Bronchial epithelial cell (primary cell): ENCODE measurements at places on chromosomes 1 and 21. TPM values are rescaled to one million over a fixed set of nuclear protein-coding genes. Genes with fewer than 3 reads are reported as not detected.

The SLC50A1 gene
- 149 and 161 TPM in 2 replicates for total RNA-seq

The GNG4 gene
- 0.13 TPM in 1 of 2 replicates, not detected in the other for total RNA-seq

The LCE1D gene
- not detected in 2 replicates for total RNA-seq

The ZNF648 gene
- total RNA-seq: not detected in 2 replicates

The DIO1 gene
- not detected in 2 replicates for total RNA-seq

The HSD3B1 gene
- not detected in 2 replicates for total RNA-seq

The CTSS gene
- 0.53 and 5.4 TPM in 2 replicates for total RNA-seq

The LINGO4 gene
- under 0.01 TPM in 1 of 2 replicates, not detected in the other for total RNA-seq

The SLC25A24 gene
- total RNA-seq: 34.3 and 39.8 TPM in 2 replicates

The OR2M4 gene
- total RNA-seq: not detected in 2 replicates

The RHBDL2 gene
- total RNA-seq: 5.0 and 18.7 TPM in 2 replicates

- DNase-seq: peak; percentile 23
Measured at GRCh38 chr1:162168261-162168660, 98.8 kb downstream of the NOS1AP start.

DNA sequence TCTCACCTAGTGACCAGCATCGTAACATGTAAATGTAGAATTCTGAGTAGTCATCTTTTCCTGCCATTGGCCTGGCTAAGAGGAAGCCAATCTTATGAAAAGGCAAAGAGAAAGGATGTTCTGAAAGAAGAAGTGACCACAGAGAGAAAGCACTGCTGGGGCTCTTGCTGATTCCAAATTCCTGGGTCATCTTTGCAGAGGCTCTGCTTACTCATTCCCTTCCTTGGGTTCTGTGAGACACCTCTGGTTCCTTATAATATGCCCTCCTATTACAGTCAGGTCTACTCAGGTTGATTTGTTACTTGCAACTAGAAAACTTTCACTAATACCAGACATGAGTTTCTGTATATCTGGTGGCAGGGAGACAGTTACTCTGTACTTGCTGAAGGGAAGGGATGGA lies 198.8 kb upstream of the C8B start:
- DNase-seq: no peak

DNA sequence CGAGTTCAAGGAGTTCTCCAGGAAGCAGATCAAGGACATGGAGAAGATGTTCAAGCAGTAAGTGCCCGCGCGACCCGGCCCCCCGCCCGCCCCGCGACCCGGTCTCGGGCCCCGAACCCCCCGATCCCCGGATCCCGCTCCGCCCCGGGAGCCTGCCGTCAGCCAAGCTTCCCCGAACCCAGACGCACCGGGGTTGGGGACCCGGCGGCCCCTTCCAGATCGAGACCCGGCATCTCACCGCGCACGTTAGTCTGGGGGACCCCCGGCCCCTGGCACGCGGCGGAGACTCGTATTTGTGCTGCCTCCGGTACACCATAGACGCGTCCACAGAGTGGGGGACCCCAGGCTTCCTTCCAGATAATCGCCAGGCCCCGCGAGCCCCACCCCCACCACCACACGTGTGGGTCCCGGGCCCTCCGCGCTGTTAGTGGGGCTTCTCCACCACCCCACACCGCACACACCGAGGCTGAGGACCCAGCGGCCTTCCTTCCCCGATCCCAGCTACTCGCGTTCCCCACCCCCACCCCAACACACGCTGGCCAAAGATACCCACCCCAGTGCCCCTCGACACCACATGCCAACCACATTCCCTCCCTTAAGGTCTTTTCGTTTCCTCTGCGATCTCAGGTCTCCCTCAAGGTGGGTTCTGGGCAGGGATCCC lies 665 bp downstream of the EFHD2 start:
- no peak for DNase-seq

DNA sequence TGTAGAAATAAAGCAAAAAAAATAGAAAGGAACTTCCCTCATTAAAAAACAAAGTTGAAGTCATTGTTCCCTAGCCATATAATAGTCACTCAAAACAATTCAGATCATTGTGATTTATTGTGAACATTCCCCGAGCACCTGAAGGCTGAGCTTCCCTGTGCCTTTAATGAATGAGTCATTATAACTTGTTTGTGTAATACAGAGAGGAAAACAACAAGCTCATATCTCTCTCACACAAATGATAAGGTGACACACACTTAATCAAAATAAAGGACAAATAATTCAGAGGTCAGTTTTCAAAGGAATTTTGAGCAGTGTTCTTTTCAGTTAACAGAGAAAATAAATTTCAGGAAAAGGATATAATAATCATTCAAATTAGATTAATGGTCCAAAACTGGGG lies 326.2 kb downstream of the DUSP10 start:
- peak; percentile 49 for DNase-seq

DNA sequence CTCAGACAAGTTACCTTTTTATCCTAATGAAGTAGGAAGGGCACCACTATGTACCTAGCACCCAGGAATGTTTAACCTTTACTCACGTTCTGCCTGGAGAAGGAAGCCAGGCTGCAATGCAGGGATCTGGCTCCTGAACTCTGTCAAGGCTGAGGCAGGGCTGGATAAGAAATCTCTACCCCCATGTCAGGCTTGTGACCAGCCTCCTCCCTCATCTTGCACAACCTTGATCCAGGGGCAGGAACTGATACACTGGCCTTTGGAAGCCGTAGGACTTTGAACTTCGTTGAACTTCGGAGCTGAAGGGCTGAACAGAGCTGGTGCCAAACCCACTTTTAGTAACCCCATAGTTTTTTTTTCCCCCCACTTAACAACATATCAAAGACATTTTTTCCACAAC lies 8.0 kb upstream of the AKR1A1 start:
- no peak for DNase-seq

DNA sequence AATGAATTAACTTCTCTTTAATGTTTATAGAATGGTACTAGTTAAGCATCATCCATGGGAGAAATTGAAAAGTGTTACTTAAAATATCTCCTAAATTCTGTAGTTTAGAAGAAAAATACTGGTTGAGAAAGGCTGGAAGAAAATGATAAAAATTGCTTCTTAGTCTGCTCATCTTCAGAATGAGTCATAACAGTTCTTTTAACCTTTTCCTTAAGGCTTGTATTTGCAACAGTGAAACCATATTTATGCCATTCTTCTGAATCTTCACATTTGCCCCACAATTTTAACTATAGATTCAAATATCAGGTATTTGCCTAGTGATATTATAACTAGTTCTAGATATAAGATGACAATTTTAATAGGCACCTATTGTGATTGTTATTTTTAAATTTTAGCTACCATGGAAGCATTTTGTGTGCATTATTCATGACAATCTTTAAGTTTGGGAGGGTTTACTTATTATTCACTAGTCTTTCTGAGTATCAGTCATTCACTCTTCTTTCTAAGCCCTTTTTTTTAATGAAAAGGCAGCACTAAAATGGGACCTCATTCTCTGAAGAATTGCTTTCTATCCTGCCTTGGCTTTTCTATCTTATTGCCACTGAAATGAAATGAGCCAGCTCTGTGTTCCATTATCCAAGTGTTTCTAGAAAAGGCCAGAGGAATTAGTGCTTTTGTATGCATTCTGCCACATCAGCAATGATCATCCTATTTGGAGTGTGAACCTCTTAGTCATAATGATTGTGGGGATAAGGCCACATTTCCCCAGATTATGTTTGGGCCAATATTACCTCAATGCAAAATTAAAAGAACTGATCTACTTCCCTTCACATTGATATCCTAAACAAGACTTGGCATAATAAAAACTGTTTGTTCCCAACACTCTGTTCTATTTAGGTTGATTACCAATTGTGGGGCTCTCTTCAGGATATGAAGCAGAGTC lies 58.4 kb downstream of the SAMSN1 start:
- DNase-seq: peak; percentile 8

DNA sequence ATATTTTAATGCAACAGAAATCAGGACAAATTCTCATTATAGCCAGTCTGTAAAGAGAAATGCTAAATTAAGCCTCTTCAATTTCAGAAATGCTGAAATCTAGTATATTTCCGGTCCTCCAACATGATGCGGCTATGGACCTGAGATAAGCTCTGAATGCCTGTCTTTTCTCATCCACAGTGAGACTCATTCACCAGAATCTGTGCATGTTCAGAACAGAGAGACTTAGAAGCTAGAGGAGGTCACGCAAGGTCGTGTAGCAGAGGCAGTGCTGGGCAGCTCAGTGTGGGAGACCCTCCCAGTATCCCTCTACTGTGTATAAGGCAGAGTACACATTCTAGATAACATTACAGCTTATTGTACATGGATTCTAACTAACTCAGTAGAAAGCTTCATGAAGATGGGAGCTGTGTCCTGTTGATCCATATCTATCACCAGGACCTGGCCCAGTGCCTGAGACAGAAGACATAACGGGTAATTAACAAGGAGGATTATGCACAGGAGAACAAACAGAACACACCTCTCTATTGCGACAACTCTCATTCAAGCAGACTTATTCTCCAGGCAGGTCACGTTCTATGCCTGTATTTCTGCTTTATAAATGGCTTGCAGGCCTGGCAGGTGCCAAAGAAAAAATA lies 97.0 kb upstream of the COA6 start:
- DNase-seq: no peak

- no peak for DNase-seq
Measured at GRCh38 chr1:31482482-31483011, 69.5 kb downstream of the SERINC2 start.

DNA sequence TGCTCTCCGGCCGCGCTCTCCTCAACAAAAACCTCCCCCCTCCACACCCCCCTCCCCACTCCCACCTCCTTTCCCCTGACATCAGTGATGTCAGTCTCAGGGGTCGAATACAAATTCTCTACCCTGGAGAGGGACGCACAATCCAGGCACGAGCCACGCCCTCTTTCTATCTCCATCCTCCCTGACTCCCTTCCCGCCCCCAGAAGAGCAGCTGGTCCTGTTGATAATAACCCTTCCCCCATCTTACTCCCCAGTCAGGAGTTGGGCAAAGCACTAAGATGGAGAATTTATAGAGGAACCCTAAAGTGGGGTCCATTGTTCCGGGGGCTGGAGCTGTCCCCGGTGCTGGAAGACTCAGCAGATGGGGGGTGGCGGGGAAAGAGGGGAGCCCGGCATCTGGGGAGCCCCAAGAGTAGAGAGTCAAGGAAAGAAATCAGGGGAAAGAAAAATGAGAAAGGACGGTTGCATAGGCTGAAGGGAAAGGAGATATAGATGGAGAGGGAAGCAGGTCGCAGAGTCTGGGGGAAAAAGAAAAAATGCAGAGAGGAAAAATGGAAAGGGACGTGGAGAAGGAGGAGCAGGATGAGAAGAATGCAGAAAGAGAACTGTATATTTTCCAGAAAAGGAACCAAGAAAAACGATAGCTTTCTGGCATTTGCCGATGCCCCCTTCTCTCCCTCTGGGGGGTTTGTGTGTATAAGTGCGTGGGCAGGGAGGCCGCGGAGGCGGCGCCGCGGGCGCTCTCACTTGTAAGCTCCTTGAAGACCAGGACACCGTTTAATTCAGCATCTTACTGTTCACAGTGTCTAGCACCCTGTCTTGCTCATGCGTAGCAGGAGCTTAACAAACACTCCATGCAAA lies at the start of gene CELF3:
Gene CELF3 (minus strand): TSS at position 33 of the 861 bp plus-strand sequence. CDS start 783 bp downstream, outside the sequence.
- no peak for DNase-seq

- DNase-seq: no peak
Measured at GRCh38 chr21:44594406-44594916, 2.2 kb upstream of the KRTAP10-6 start.

- peak; percentile 75 for DNase-seq
Measured at GRCh38 chr1:24411963-24412362, 1.6 kb downstream of the STPG1 start.

DNA sequence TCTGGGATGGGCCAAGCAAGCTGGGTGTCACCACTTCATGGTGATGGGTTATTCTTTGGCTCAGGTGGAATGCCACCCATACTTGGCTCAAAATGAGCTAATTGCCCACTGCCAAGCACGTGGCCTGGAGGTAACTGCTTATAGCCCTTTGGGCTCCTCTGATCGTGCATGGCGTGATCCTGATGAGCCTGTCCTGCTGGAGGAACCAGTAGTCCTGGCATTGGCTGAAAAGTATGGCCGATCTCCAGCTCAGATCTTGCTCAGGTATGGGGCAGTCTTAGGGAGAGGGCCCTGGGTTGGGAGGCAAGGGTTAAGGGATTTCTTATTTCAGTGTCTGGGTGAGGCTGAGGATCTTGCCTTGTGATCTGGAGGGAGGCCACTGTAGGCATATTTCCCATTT lies 15.4 kb upstream of the NASP start:
- DNase-seq: no peak

- DNase-seq: no peak
Measured at GRCh38 chr1:234768171-234768568, 158.2 kb upstream of the IRF2BP2 start.

DNA sequence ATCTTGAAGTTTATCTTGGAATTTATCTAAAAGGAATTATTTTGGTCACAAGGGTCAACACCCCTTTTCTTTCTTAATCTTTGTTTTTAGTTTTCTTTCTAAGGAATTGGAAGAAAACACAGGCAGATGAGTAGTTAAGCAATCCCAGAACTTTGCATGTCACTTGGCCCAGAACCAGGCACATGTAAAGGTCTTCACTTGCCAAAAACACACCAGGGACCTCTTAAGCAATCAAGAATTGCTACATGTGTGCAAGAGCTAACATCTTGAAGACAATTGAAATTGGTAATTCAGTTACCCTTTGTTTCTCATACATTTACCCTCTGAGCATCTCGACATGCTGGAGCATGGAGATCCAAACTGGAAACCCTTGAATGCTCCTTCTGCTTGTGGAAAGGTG lies 114.2 kb downstream of the ZC3H11B start:
- no peak for DNase-seq

- peak; percentile 64 for DNase-seq
Measured at GRCh38 chr1:75791022-75791421, 5.0 kb downstream of the RABGGTB start.

GRCh38 chr1:236023926-236024565 lies 40.8 kb downstream of the NID1 start:
- DNase-seq: no peak

GRCh38 chr1:96579636-96580035 lies 141.9 kb upstream of the PTBP2 start:
- peak; percentile 9 for DNase-seq

DNA sequence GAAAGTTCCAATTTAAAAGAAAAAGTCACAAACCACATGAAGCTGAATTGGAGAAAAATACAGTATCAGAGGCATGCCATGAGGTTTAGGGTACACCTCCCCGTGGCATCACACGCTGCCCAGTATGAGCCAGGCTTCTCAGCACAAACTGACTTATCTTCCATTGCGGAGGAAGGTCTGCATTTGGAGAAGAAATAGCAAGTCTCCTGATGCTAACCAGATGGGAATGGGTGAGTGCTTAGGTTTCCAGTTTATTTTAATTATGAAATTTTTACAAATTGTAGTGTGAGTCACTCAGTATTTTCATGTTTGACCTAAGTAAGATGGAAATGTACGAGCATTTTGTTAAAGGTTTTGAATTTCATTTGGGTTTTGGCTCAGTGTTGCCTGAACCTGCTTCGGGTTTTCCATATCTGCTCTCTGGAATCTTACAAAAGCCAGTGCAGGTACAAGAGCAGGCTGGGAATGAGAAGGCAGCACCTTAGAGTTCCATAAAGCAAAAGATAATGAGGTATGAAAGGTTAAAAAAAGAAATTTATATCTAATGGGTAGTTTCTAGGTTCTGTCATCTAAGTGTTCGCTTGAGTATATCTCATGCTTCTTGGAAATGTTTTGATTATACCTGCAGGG lies 213.9 kb downstream of the PATJ start:
- DNase-seq: no peak

GRCh38 chr1:82818586-82818985 lies 1017.9 kb downstream of the ADGRL2 start:
- DNase-seq: peak; percentile 35

- DNase-seq: no peak
Measured at GRCh38 chr21:16709866-16710550, 802.8 kb upstream of the CXADR start.

- no peak for DNase-seq
Measured at GRCh38 chr1:36664571-36665287, 182.0 kb upstream of the CSF3R start.

- DNase-seq: peak; percentile 96
Measured at GRCh38 chr1:54971317-54971791, 9.1 kb upstream of the TMEM61 start.
